Hepatocyte (in vitro differentiated cells): ENCODE measurements at places on chromosomes 13 and 19.

GRCh38 chr19:33304760-33305647, 2.7 kb upstream of the CEBPA start:
- peak overlapping the region; percentile 100 for H3K27ac ChIP-seq
- H3K4me1 ChIP-seq, result peaks cover 21% of the 10 kb centered on the region

DNA sequence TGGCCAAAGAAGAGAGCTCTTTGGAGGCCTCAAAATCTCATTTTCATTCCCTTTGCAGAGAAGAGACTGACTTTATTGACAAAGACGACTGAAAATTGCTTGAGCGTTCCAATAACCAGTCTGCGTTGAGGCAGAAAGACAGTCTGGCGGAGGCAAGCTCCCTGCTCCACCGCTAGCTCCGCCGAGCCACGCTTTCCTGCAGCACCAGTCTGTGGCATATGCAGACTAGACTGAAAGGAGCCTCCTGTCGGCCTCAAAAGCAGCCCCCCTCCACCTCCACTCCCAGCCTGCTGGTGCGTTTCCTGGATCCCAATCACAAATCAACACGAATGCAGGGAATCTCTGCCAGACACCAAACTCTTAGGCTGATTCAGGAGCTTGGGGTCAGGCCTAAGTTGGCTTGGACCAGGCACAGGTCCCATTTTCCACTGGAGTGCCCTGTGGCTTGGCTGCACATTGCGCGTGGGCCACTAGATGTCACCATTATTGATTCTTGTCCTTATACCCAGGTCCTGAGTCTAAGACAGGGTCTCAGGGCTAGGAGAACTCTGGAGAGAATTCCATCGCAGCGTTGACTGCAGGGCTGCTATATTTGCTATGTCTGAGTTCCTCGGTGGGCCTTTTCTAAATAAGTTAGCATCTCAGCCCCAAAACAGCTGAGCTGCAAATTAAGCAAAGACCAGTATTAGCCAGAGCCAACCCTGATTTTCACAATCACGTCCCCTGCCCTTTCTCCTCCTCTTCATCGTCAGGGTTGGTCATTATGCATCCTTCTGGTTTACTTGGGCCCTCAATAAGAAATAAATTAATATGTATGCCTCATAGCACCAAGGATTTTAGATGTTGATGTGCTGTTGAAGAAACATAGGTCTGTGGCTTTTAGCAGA, 5.2 kb upstream of the ZNF507 start:
- no peaks in the 10 kb centered on the region for H3K27me3 ChIP-seq
- H3K36me3 ChIP-seq, result no peaks in the 10 kb centered on the region
- no peaks in the 10 kb centered on the region for H3K4me1 ChIP-seq
- no peak overlapping the region for H3K4me3 ChIP-seq
- DNase-seq, result peak; percentile 64

DNA sequence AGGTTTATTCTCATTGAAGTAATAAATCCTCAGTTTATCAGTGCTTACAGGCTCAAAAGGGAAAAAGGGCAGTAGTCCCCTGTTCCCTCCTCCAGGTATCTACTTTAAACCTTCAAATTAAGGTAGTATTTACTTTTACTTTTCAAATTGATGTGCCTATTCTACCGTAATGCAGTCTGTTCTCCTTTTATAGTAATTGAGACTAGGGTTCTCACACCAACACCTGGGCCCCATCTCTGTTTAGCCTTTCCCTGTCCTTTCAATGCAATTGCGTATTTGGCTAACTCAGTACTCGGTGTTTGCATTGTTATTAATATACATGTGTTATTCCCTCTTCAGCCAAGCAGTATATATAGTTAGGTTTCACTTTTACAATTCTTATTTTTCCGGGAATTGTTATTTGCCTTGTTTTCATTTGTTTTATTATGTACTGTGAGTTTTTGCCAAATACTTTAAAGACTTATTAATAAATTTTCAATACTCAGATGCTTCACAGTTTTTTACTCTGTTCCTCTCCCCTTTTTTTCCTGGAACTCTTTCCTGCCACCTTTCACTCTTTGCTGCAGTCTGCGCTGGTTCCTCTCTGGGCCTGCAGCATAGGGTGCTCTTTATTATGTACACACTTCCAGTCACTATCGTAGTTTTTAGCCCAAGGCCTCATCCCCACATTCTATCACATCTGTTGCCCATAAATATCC, 30.3 kb downstream of the USPL1 start:
- H3K4me3 ChIP-seq, result no peak overlapping the region
- no peak for DNase-seq
- H3K27ac ChIP-seq, result no peak overlapping the region
- H3K4me1 ChIP-seq, result peaks cover 11% of the 10 kb centered on the region

DNA sequence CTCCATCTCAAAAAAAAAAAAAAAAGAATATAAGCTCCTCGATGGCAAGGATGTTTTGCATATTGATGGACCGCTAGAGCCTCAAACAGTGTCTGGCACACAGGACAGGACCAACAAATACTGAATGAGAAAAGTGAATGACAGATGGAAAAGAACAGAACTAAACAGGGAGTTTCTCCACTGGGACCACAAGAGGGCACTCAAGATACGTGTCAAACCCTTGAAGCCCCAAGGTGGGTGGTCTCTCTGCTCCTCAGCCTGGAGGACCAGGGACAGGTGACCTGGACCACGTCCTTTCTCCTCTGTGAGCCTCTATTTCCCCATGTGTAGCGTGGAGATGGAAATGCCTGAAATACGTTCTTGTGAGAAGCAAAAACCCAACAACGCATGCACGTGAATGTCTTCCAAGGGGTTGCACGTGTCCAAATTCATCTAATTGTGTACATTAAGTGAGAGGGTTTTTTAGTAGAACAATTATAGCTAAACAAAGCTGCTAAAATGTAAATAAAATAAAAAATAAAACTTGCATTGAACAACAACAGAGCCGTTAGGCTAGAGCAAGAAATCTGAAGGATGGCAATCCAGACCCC, 5.7 kb upstream of the CDC42EP5 start:
- no peak overlapping the region for H3K27ac ChIP-seq
- DNase-seq, result peak; percentile 75
- H3K4me3 ChIP-seq, result no peak overlapping the region

GRCh38 chr13:40665126-40666044, 1.1 kb downstream of the FOXO1 start:
- H3K27ac ChIP-seq, result peak overlapping the region; percentile 96
- no peaks in the 10 kb centered on the region for H3K4me1 ChIP-seq
- no peaks in the 10 kb centered on the region for H3K27me3 ChIP-seq
- peak overlapping the region; percentile 93 for H3K4me3 ChIP-seq
- peak; percentile 57 for DNase-seq

GRCh38 chr19:56613639-56614038, 18.5 kb downstream of the ZNF71 start:
- no peak overlapping the region for H3K4me3 ChIP-seq
- no peak for DNase-seq
- peaks cover 12% of the 10 kb centered on the region for H3K36me3 ChIP-seq
- H3K27ac ChIP-seq, result no peak overlapping the region
- H3K4me1 ChIP-seq, result no peaks in the 10 kb centered on the region

- no peaks in the 10 kb centered on the region for H3K36me3 ChIP-seq
- DNase-seq, result no peak
- no peak overlapping the region for H3K4me3 ChIP-seq
- H3K27me3 ChIP-seq, result no peaks in the 10 kb centered on the region
These were observed 14.4 kb downstream of the ARHGAP35 start for GRCh38 chr19:46875234-46875633.

GRCh38 chr13:73967397-73968165, 166.6 kb downstream of the KLF12 start:
- H3K36me3 ChIP-seq, result no peaks in the 10 kb centered on the region
- no peak overlapping the region for H3K4me3 ChIP-seq
- no peaks in the 10 kb centered on the region for H3K27me3 ChIP-seq
- no peaks in the 10 kb centered on the region for H3K4me1 ChIP-seq
- H3K27ac ChIP-seq, result no peak overlapping the region

- H3K4me3 ChIP-seq, result no peak overlapping the region
- no peaks in the 10 kb centered on the region for H3K36me3 ChIP-seq
- no peak overlapping the region for H3K27ac ChIP-seq
- no peaks in the 10 kb centered on the region for H3K4me1 ChIP-seq
These were observed 14.8 kb downstream of the OPA3 start for GRCh38 chr19:45569619-45570421.

DNA sequence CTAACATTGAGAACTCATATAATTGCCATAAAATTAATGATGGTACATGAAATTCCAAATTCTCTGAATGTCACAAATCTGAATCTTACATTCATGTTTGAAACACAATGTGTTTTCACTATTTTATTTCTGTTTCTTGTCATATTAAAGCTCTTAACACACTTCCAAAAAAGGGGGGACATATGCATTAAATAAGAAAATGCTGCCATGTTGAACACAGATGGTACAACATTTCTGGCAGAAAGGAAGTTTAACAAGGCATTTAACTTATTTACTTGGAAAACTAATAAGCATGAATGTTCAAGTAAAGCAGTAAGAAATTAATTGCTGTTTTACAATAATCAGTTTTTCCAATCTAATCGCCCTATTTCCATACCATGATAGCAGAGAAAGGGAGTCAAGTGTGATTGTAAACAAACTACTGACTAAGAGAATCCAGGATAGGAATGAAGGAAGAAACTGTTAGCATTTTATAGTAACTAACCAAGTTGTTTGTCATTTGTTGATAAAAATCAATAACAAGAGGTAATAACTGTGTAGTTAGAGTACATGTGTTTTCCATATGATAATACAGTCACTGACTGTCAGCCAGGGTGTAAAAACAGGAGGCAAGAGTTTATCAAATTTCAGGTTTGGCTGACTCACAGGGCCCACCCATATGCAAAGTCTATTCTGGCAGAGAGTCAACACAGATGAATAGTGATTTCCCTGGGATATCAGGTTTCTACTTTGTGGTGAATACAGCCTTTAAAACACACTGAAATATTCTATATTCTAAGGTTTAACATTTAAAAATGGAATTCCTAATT, 5.7 kb upstream of the FOXO1 start:
- DNase-seq, result peak; percentile 53
- no peaks in the 10 kb centered on the region for H3K27me3 ChIP-seq
- H3K36me3 ChIP-seq, result no peaks in the 10 kb centered on the region
- no peak overlapping the region for H3K4me3 ChIP-seq
- H3K27ac ChIP-seq, result peak overlapping the region; percentile 4
- H3K4me1 ChIP-seq, result peaks cover 6% of the 10 kb centered on the region

DNA sequence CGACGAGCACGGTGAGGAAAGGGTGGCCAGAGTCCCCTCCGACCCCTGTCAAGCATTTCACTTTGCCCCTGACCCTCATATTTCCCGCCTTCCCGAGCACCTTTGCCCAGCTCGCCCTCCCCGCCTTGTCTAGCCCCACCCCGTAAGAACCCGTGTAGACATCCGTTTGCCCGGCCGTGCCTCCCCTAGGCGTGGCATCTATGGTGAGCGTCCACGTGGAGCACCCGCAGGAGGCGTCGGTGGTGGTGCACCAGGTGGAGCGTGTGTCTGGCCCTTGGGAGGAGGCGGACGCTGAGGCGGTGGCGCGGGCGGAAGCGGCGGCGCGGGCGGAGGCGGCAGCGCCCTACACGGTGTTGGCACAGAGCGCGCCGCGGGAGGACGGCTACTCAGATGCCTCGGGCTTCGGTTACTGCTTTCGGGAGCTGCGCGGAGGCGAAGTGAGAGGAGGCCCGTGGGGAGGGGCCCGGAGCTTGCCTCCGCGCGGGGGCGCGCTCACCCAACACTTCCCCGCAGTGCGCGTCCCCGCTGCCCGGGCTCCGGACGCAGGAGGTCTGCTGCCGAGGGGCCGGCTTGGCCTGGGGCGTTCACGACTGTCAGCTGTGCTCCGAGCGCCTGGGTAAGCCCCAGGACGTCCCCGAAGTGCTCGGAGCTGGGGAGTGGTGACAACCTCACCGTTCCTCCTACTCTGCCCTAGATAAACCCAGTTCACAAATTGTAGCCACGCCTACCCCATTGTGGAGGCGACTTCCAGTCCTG, 4.2 kb downstream of the LTBP4 start:
- DNase-seq, result peak; percentile 84
- H3K4me3 ChIP-seq, result peak overlapping the region; percentile 18
- peaks cover 6% of the 10 kb centered on the region for H3K27me3 ChIP-seq

DNA sequence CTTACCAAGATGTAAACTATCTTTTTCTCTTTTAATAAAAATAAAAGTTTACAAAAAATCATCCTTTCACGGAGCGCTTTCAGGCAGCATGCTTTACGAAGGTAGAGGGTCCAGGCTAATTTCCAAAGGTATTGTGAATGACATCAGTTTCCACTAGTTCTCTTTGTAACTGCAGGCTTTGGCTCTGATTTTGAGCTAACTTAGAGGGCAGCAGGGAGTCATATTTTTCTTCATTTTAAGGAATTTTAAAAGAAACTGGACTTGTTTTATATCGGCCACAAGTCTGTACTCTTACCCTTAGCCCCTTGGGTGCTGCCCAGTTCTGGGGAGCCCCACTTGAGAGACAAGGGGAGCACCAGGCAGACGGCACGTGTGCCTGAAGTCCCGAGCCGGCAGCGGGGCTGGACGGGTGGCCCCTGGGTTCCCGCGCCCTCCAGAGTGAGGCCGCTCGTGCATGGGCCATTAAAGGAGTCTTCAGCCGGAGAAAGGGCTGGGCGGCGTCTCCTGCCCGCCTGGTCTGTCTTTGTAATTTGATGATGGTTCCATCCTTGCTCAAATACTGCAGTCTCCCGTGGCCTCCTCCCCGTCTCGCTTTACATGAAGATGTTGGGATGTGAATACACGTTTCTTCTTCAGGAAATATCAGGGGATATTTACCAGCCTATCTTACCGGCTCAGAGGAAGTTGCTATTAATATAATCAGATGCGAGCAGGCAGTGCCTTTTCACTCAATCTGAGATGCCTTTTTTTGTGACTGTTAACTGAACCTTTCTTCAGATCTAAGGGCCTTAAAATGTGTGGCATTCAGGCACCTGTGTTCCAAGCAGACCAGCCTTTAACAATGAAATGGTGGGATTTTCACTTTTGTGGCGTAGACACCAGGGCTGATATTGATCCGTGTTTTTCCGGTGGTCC, 67.4 kb downstream of the GGACT start:
- no peak overlapping the region for H3K27ac ChIP-seq
- H3K27me3 ChIP-seq, result no peaks in the 10 kb centered on the region
- DNase-seq, result no peak
- H3K4me3 ChIP-seq, result no peak overlapping the region
